ENCODE measurements at places on chromosomes 2 and 18.

- DNase-seq, result no peak
Observed at GRCh38 chr2:137930146-137930545, 34.1 kb upstream of the HNMT start.

GRCh38 chr18:11387880-11388279, 221.5 kb upstream of the SLC35G4 start:
- DNase-seq, result no peak

DNA sequence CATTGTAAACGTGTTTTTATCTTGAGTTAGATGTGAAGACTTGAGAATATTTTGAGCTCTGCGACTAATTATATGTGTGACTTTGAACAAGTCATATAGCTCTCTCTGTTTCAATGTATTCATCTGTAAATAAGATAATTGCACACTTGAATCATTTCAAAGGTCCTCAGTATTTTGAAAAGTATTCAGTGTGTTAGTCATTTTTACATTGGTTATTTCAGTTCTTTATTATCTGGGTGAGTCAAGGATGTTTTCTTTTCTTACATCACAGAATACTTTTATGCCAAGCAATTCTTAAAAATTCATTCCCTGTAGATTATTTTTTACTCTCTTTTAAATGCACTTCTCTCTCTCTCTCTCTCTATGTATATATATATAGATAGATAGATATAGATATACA, 1098.0 kb upstream of the ZEB2 start:
- no peak for DNase-seq

DNA sequence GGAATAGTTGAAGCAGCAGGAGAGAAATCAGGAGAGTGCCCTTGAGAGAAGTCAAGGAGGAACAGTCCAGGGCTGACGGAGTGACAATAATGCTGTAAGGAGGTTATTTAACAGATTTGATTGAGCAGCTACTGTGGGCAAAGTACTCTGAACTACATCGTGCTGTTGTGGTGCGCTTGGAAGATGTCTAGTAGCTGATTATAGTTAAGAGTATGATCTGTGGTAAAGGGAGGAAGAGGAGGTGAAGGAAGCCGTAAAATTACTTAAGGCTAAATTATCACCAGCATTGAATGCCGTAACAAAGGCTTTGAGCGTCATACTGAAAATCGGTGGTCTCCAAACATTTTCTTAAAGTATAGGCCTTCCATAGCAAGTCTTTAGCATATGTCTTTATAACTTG, 4.5 kb downstream of the PCBP1 start:
- no peak for DNase-seq

- DNase-seq, result peak; percentile 42
Observed at GRCh38 chr2:47218066-47218581, 63.0 kb upstream of the STPG4 start.

GRCh38 chr2:82811946-82812345, 1647.1 kb downstream of the SUCLG1 start:
- no peak for DNase-seq

GRCh38 chr2:218360453-218360852, 3.8 kb downstream of the CATIP start:
- no peak for DNase-seq

- DNase-seq, result no peak
Observed at GRCh38 chr2:182509216-182509615, 82.4 kb upstream of the PDE1A start.

DNA sequence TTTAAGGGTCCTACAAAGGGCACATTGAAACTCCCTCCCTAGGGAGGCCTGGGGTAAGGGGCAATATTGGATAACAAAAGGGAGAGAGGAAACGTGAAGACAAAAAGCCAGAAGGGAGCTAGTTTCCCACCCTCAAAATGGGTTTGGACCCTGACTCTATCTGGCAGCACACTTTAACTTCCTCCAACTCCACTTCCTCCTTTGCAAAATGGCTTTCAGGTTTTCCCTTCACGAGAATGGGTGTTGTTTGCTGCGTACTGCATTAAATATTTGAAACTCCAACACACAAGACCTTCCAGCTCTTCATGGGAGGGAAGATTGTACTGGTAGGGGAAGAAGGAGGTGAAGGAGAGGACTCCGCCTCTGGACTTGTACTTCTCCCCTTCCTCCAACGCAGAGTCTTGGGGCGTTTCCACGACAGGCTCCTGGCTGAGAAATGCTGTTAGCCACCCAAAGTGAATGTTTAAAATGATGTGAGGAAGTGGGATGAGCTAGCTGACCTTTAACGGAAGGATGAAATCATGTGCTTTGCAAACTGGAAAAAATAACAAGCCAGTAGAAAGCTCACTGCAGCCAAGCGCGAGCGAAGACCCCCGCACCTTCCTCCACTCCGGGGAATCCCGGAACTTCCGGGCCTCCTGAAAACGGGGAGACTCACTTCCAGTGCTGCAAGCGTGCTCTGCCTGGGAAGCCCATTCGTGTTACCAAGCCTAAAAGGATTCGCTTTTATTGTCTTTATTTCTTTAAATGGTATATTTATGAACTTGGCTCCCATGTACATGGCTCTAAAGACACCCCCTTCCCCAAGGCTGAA, 85.6 kb downstream of the VIT start:
- no peak for DNase-seq

GRCh38 chr18:32287249-32287648, 97.4 kb downstream of the MEP1B start:
- no peak for DNase-seq

DNA sequence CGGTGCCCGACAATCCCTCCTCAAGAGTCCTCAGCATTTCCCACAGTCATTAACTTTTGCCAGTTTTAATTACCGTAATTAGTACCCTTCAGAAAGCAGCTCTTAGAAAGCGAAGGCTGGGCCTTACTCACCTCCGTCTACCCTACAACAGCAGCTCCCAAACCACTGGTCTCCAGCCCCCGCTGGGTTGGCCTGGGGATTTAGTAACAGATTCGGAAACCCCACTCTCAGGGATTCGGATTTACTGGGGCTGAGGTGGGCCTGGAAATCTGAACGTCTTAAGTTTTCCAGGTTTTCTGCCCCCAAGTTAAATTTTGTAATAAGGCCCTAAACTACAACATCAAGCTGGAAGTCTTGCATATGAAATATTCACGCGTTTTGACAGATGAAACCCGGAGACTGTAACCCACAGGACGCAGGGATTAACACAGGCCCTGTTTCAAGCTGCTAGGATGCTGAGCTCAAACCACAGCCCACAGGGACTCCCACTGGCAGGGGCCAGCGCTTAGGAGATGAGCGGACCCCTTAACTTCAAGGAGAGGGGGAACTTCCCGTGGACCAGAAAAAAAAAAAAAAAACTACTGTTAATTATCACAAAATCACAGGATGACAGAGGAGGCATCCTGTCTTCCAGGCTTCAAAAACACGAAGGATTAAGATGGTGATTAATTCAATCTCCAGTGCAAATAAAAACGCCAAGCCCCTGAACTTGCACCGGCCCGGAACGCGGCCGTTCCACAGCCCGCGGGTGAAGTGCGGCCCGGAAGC, 985 bp downstream of the ILKAP start:
- DNase-seq, result no peak

DNA sequence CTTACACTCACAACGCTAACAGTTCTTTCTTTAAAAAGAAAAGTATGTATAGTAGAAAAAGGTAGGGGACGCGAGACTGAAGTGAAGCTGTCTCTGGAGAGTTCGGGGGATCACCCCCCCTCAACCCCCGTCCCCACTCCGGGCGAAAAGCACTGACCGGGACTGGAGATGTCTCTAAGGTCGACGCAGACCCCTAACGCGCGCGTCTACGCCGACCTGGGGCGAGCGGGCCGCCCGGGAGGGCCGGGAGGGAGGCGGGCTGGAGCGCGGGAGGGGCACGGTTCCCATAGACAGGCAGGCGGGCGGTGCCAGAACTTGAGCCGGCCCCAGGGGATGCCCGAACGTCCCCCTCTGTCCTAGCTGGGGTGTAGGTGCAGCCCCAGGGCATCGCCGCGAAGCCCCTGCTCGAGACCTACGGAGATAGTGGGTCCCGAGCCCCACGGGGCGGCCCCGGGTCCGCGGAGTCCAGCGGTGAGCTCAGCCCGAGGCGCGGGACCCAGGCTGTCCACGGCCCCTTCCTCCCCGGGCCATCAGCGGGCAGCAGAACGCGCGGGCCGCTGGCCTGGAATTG, 82.2 kb downstream of the CHRNA1 start:
- no peak for DNase-seq

GRCh38 chr2:230408244-230408842, 7.7 kb upstream of the SP100 start:
- no peak for DNase-seq

DNA sequence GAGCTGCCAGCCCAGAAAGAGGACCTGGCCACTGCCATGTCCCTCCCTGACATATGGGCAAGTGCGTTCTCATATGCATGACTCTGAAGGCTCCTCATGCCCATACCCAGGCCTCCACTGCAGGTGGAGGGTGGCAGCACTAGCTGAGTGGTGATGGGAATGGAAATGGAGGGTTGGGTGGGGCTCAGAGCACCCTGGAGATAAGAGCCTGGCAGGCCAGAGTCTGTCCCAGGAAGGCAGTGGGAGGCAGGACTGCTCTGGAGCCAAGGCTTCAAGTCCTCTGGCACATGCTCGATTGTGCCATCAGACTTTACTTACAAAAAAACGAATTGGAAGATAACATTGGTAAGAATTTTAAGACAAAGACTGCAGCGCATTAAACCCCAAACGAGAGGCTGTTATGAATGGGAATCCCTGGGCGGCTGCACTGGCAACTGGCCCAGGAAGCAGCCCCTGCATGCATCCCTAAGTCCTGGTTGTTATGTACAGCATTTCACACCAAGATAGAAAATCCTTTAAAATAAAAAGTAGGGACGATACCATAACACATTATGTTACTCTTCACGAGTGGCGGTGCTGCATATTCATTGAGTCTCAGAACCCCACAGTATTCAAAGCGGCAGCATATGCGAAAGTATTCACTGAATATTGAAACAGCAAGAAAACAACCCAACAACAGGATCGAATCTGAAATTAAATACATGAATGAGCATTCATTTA, 81.7 kb upstream of the FAM98A start:
- no peak for DNase-seq

DNA sequence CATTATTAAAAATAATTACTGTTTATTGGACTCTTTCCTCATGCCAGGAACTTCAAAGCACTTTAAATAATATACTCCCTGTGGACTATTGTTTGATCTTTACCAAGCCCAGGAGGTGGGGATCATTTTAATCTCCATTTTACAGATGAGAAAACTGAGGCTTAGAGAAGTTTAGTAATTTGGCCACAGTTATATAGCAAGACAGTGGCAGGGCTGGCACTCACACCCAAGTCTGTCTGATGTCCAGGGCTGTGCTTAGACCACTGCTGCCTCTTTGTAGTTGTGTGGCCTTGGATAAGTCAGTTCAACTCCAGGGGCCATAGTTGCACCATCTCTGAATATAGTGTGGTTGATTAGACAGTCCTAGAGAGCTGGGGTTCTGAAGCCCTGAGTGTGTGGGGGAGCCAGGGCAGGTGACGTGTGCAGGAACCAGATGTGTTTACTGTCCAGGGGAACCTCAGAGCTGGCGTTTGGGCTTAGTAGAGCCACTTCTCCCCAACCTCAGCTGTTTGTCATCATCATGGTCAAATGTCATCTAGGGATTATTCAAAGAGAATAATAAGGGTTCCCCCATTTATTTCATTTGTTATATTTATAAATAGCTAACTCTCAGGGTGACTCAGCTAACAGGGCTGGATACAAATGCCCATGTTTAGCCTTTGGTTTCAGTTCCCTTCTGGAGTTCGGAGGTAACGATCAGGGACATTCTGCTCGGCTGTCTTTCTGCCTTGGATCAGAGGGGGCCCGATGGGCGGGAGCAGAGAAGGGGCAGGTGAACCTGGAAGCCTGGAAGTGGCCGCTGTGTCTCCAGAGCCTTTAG, 68.0 kb downstream of the BOLA3 start:
- no peak for DNase-seq

DNA sequence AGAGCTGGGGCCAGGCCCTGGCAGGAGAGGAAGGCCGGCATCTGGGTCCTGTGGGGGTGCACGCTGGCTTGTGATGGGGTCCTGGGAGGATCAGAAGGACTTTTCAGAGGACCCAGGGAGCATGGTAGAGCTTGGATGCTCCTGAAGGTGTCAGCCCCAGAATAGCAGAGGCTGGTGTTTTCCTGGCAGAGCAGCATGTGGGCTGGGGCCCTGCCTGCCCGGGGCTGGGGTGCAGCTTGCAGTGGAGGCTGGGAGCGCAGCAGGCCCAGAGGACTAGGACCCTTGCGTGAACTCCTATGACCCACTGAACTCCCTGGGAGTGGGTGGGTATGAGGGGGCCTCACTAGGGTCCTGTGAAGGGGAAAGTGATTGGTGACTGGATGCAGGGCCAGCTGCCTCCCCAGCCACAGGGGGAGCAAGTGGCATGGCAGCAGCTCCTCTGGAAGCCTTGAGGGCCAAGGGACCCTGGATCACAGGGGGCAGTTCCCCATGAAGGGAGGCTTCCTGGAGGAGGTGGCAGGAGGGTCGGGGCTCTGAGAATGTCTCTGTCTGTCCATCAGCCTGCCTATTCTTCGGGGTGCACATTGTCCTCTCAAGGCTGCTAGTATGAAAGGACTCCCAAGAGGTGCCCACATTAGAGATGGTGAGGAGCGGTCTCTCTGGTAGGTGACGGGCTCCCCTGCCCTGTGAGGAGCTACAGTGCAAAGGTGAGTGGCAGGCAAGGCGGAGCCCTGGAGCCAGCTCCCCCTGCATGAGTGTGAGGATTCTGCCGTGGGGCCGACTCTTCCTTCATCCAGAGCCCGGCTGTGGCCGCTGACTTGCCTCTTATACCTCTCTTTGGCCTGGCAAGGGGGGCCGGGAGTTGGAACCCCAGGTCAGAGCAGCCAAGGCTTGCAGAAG, 249.0 kb downstream of the DYSF start:
- DNase-seq, result no peak

GRCh38 chr2:137842952-137843351, 121.3 kb upstream of the HNMT start:
- DNase-seq, result no peak

DNA sequence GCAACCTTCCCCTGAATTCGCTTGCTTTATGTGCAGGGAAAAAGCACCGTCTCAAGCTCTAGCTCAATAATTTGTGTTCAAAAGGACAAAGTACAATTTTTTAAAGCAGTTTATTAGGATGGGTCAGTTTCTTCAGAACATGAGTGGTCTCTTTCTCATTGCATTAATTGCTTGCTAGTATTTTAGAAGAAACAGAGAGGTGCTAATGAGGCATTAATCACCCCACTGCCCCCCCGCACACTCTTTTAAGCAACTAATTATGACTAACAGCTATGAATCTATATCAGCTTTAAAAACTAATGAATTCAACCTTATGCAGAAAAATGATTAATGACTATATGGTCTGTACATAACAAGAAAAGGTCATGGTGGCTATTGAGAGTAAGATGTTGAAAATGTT, 262.1 kb upstream of the ST6GAL2 start:
- DNase-seq, result no peak

DNA sequence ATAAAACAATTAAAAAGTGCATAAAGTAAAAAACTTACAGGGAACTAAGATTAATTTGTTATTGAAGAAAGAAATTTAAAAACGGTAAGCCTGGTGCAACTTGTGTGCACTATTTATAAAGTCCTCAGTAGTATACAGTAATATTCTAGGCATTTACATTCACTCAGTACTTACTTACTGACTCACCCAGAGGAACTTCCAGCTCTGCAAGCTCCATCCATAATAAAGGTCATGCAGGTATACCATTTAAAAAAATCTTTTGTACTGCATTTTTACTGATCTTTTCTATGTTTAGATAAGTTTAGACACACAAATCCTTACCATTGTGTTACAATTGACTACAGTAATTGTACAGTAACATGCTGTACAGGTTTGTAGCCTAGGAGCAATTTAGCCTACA, 51.5 kb upstream of the NXPH2 start:
- DNase-seq, result no peak

GRCh38 chr18:58831606-58832005, 33.1 kb upstream of the ZNF532 start:
- no peak for DNase-seq

- DNase-seq, result no peak
Observed at GRCh38 chr2:209456489-209456888, 32.6 kb downstream of the MAP2 start.

Measured in right renal pelvis (tissue), 4 donors.